Head of caudate nucleus (tissue), 42 donors: ENCODE measurements at places on chromosomes 4 and X.

- DNase-seq: no peak
Measured at GRCh38 chr4:111434586-111434985, 710.7 kb upstream of the FAM241A start.

- no peak for DNase-seq
Measured at GRCh38 chrX:51047950-51048349, 137.4 kb downstream of the BMP15 start.

- no peak for DNase-seq
Measured at GRCh38 chrX:72573158-72573511, 492 bp upstream of the HDAC8 start.

DNA sequence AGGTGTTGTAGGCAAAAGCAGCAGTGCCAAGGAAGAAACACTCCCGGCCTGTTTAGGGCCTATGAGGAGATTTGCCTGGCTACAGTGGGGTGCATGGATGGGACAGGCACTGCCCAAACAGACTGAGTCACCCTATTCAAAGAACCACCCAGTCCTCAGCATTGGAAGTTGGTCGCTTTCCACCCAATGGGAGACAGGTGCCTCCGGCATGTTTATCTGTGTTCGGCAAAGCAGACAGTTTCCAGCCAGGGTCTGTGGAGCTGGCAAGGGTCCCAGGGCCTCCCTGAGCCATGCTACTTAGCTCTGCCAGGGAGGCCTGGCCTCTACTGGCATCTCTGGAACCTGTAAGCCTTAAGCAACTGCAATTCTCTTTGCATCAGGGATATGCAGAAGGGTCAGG is 165.1 kb upstream of the ATP6AP2 start:
- DNase-seq: no peak

GRCh38 chr4:17535242-17535641 is 20.3 kb downstream of the CLRN2 start:
- no peak for DNase-seq

DNA sequence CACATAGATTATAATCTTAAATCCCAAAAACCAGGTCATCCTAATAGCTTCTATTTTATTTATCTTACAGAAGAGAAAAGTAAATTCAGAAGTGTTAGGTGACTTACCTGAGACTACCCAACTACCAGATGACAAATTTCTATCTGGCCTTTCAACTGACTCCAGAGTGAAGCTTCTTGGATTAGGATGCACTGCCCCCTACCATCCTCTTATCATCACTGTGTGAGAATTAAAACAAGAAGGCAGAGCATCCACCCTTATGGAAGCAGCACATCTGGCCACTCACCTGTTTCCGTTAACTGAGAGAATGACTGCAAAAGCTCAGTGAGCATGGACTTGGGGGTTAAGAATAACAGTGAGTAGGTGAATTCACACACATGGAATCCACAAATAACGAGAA is 502.6 kb upstream of the TECRL start:
- no peak for DNase-seq

GRCh38 chr4:82525307-82525911 is 36.4 kb downstream of the TMEM150C start:
- no peak for DNase-seq

- no peak for DNase-seq
Measured at GRCh38 chrX:43978226-43978625, 5.0 kb upstream of the NDP start.

- DNase-seq: no peak
Measured at GRCh38 chrX:15616531-15616930, 15.8 kb upstream of the ACE2 start.

DNA sequence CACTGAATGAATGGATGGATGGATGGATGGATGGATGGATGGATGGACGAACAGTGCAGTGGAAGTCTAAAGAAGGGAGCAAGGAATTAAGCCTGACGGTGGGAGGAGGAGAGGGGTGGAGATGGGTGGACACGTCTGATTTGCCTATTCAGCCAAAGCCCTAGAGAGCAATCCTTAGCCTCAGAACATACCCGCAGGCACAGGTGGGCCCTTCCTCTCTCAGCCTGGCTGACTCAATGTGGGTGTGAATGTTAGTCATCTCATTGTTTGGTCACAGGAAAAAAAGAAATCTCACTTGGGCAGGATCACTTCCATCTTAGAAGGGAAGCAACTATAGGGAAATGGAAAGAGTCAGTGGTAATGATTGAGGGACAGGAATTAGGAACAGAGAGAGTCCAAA is 165.9 kb downstream of the PJA1 start:
- no peak for DNase-seq

- peak; percentile 44 for DNase-seq
Measured at GRCh38 chrX:9312922-9313867, 151.7 kb upstream of the TBL1X start.

DNA sequence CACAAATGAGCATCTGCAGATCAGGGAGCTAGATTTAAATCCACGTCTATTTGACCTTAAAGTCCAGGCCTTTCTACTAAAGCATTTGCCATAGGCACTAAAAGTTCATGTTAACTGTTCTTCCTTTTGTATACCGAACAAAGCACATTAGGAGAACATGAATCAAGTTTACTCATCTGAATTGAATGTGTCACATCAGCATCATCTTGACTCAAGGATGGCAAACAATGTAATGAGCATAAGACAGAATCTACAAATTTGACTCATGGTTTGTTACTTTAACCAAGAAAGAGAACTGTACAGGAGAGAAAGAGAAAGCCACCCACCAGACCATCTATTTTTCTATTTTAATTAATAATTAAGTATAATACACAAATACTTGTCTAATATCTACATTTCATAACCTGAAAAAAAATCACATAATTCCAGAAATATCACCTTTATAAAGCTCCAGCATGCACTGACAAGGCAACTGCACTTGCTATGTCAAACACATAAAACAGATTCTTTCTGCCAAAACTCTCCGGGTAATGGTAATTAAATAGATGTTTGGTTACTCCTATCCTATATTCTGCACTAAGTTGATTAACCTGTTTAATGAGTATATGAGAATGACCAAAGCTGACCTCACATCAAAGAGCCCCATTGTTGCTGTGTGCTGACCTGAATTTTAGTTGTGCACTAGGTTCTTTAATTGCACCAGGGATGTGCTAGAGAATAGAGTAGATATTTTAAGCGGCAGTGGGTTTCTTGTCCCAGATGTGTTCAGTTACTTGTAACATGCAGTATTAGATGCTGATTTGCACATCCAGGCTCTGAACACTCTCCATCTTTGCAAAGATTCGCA is 42.5 kb upstream of the LEF1 start:
- no peak for DNase-seq

DNA sequence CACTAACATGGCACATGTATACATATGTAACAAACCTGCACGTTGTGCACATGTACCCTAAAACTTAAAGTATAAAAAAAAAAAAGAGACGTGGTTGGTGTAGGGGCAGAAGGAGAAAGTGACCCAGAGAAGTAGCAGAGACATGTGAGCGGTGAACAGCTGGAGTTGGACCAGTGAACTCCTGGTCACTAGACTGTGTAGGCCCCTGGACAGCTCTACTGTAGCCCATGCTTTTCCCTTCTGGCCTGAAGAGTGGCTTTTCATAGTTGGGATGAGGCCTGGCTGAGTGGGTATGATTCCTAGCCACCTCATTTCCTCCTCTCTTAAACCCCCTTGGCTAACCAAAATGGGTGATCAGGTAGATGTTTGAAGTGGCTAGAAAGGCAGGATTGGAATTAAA is 16.4 kb downstream of the TSPAN7 start:
- no peak for DNase-seq

DNA sequence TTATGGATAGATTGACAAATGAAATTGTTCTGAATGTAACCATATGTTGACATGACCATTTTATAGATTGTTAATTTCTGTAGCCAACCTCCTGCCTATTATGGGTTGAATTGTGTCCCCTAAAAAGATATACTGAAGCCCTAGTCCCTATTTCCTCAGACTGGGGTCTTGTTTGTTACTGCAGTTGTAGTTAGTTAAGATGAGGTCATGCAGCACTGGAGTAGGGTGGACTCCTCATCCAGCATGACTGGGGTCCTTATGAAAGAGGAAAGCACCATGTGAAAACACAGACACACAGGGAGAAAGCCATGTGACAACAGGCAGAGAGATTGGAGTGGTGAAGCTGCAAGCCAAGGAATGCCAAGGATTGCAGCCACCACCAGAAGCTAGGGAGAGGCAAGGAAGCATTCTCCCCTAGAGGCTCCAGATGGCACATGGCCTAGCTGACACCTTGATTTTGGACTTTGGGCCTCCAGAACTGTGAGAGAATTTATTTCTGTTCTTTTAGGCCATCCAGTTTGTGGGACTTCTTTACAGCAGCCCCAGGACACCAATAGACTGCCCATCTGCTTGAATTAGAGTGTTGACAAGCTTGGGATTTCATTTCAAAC is 14.0 kb downstream of the MTM1 start:
- DNase-seq: no peak

- DNase-seq: no peak
Measured at GRCh38 chrX:142134533-142134932, 70.6 kb downstream of the MAGEC2 start.

DNA sequence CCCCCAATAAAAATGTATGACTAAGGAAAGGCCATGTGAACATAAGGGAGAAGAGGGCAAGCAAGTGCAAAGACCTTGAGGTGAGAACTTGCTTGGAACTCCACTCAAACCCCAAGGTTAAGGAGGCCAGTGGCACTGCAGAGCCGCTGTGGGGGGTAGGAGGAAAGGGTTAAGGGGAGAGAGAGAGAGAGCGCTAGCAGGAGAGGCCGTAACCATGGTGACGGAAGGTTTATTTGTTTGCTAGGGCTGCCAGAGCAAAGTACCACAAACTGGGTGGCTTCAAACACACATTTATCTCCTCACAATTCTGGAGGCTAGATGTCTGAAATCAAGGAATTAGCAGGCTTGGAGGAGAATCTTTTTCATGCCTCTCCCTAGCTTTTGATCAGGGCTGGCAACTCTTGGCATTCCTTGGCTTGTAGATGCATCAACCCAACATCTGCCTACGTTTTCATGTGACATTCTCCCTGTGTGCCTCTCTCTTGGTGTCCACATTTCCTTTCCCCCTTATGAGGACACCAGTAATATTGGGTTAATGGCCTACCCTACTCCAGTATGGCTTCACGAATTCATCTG is 35.2 kb downstream of the SMIM20 start:
- DNase-seq: no peak

GRCh38 chrX:151780621-151781020 is 46.1 kb downstream of the CNGA2 start:
- no peak for DNase-seq

- peak; percentile 30 for DNase-seq
Measured at GRCh38 chr4:76993787-76994641, 44.5 kb downstream of the SEPTIN11 start.

DNA sequence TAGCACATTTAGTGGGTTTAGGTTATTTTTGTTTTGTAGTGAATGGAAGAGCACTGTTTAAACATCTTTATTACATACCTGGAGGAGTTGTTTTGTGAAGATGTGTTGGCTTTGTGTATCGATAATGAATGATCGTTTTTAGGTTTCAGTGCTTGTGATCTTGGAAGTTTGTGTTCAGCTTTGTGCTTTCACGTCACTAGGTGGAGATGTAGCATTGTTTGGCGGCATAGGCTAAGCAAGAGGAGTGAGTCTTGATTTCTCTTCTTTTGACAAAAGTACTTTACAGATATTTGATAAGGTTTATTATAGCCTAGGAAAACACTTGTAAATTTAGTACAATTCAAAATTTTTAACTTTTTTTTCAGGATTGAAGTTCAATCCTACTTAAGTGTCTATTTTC is 50.4 kb downstream of the PDK3 start:
- no peak for DNase-seq

GRCh38 chr4:183297675-183298074 is 22.4 kb downstream of the CLDN22 start:
- DNase-seq: no peak

- DNase-seq: no peak
Measured at GRCh38 chr4:87108142-87108546, 112.3 kb downstream of the KLHL8 start.

DNA sequence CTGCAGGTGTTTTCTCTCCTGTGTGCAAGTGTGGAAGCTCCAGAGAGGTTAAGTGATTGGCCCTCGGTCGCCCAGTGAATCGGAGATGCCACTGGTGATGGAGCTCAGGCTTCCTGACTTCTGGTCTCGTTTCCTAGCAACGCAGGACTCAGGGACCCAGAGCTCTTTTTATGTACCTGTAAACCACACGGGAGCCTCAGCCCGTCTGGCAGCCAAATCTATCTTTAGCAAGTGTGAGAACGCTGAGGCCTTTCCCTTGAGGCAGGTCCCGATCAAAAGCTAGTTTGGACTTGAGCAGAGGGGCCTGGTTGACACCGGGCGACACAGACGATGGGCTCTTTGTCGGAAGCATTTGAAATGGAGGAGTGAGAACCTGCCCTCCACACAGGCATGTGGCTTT is 116.8 kb downstream of the SORCS2 start:
- DNase-seq: no peak

GRCh38 chrX:28324321-28324721 is 262.9 kb upstream of the IL1RAPL1 start:
- DNase-seq: no peak

DNA sequence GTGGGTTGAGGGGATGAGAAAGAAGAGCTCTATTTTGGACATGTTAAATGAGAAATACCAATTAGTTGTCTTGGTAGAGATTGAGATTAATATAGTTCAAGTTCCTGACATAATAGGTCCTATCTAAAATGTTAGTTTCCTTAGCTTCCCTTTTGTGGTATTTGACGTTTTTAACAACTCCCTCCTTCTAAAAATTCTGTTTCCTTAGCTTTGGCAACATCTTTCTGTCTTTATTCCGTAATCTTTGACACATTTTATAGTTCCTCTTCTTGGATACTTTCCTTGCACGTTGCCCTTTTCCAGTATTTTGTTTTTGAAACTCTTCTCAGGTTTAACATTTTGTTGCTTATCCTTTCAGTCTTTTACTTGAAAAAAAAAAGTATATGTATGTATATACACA is 36.9 kb downstream of the LAMTOR3 start:
- no peak for DNase-seq

DNA sequence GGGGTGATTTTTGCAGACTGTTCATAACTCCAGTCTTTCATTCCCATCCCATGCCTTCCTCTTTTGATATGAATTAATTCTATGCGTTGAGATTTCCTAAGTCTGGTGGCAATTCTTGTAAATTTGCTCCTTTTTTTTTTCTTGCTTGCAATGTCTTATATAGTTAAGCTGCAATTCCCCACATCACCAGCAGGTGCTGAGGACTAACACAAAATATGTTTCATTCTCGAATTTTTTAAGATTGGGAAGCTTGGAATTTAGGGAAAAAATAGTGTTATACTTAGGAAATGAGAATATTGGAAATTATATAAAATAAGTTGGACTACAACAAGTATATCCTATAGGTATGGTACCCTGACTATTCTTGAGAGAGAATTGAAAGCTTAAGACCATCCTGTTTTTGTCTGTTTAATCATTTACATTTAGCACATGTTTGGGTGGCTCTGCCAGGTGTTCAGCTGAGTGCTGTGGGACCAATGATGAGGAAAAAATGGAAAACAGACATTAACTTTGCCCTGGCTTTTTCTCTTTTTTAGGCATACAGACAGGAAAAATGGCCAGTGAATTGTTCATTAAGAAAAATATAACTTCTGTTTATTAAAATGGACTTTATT is 30.2 kb downstream of the AFF2 start:
- no peak for DNase-seq

GRCh38 chr4:89427782-89428181 is 120.2 kb upstream of the GPRIN3 start:
- DNase-seq: no peak
